ENCODE measurements at places on chromosomes 12 and 14.

DNA sequence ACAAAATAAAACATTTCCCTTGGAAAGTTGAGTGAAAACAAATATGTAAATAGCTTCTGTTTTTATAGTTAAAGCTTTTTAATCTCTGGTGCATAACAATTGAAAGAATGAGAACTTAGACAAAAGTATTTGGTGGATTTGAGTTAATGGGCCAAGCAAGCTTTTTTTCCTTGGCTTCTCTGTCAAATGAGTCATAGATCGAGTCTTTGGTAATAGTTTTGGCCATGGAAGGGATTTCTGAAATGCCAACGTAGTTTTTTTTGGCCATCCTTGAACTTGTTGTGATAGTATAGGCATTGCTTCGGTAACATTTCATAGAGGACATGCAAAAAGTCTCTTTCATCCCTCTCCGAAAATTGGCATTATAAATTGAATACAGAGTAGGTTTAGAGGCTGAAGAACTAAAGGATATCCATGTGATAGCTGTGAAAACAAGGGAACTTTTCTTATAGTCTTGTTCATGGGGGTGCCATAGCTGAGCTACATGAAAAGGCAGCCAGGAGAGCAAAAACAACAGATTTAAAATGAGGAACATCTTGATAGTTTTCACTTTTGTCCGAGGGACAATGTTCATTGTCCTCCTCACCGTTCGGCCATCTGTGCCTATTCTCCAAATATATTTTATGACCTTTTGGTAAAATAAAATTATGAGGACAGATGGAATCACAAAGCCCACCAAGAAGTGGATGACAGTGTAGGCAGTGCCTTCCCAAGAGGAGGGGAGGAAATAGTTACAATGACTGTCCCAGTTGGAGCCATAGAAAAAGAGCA lies 34.7 kb downstream of the GPR19 start:
- DNase-seq: no peak

- DNase-seq: no peak
Observed at GRCh38 chr14:66920196-66920595, 269.0 kb upstream of the GARIN2 start.

DNA sequence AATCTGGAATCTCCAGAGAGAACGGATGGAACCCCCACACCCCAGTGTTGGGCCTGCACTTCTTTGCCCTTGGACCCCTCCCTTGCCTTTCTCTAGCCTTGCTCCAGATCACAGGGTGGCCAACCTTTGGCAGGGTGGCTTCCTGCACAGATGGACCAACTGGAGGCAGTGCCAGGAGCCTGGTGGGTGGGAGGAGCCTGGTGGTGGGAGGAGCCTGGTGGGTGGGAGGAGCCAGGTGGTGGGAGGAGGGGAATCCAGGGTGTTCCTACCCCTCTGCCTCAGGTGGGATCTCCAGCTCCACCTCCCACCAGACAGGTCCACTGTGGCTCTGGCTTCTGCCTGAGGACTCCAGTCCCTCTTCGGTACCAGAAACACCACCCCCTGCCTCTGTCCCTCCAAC lies 15.0 kb upstream of the ORAI1 start:
- DNase-seq: peak; percentile 32

DNA sequence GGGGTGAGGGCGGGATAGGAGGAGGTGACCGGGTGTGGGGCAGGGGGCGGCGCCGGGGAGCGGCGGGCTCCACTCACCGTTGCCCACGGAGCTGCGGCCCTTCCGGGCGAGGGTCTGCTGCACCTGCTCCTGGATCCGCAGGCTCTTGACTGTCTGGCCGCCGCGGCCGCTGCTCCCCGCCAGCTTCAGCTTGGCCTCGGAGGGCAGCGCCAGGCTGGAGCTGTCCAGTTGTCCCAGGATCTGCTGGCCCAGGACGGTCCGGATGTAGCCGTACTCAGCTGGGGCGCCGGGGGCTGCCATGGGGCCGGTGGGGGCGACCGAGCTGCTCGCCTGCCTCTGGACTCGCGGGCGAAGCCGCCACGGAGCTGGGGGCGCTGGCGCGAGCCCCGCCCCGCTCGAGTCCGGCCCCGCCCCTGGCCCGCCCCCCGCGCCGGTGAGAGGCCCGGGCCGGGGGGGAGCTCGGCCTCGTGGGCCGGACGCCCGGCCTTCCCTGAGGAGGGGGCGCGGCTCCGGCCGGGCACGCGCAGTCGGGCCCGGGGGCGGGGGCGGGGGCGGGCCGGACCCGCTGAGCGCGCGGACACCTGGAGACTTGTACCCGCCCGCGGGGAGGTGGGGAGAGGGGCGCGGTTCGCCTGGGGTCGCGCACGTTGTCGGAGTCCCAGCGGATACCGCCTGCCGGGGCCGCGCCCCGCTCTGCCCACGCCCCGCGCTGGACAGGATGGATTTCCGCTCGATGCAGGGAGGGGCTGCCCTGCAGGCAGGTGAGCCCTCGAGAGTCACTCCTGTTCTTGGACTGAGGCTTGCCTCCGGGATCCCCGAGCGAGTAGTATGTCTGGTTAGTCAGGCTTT lies at the start of gene PKP2:
Gene PKP2 (minus strand): TSS at position 346 of the 849 bp plus-strand sequence. CDS start 46 bp downstream, at position 300.
- peak; percentile 20 for DNase-seq

- no peak for DNase-seq
Observed at GRCh38 chr12:28108599-28108998, 81.7 kb upstream of the CCDC91 start.

DNA sequence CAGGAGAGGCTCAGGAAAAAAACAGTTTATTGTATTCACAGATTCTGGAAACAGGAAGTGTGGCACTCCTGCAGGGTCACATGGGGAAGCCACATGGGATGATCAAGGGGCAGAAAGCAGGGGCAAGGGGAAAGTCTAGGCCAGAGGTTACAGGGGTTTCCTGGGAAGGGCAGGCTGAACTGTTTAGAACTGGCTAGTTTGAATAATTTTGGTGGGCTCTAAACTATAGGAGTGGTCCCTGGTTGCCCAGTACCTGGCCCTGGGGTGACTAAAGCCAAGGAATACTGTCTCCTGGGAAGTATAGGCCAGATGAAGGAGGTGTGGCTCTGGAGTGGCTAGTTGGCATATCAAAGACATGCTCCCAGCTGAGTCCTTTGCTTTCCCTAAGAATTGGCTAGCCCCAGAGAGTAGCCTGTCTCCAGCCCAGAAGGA lies 169.2 kb downstream of the SLC41A2 start:
- DNase-seq: no peak

DNA sequence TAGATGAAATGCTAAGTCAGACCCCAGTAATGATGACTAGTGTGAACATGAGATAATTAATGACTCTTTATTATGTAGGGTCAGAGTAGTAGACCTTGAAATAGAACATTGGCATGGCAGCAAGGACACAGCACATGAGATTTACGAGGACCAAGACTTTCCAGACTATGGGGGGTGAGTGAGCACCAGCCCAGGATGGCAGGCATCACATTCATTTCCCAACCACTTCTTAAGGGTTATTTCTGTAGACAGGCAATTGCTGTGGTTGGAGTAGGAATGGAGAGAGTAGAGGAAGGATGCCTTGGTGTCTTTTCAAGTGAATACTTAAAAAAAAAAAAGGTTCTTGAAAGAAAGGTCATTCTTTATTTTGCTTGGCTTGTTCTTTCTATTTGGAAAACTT lies 189.4 kb upstream of the DYRK2 start:
- DNase-seq: no peak

GRCh38 chr14:75399843-75400775 lies 27.7 kb upstream of the JDP2 start:
- DNase-seq: no peak

DNA sequence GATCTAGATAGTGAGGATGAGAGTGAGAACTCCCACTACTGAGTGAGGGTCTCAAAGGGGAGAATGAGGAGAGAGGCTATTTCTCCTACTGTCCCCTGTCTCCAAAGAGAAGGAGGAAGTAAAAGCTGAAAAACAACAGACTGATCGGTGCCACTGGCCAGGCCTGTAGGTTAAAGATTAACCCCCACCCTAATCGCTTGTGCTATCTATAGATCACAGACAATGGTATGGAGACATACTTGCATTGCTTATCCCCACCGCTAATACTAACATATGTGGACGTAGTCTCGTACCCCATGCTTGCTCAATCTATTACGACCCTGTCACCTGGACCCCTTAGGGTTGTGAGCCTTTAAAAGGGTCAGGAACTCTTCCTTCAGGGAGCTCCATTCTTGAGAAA lies 777.9 kb upstream of the TMEM132C start:
- DNase-seq: no peak

- DNase-seq: no peak
Observed at GRCh38 chr12:81329085-81329484, 251.2 kb downstream of the ACSS3 start.

DNA sequence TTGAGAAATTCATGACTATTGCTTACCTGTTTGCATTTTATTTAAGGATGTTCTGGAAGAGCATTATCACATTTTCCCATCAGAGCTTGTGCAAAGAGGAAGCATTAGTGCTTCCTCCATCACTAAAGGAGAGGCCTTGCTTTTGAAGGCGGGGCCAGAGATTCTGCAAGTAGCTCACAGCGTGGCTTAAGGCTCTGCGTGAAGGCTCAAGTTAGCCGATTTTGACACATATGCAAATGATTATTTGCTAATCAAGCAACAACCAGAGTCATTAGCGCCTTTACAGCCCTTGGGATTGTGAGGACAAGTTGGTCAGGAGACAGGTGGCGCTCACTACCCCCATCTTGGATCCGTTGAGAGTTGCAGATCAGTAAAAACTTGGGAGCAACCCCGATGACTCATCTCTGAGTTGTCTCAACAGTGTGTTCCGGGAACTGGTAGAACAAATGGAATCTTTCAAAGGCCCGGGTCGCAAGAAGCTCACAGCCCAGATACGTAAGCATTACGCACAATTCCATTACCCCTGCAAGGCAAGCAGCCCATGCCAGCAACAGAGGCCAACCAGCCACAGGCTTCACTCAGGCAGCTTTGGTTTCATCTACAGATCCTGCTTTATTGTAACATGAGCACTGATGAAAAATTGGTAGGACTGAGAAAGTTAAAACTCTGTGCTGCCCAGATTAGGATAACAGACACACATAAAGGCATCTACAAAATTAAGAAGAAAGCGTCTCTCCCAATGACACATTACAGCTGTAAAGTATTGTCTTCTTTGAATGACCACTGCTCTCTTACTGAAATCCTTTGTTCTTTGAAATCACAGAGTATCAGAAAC lies 34.9 kb upstream of the SPTSSA start:
- DNase-seq: no peak

DNA sequence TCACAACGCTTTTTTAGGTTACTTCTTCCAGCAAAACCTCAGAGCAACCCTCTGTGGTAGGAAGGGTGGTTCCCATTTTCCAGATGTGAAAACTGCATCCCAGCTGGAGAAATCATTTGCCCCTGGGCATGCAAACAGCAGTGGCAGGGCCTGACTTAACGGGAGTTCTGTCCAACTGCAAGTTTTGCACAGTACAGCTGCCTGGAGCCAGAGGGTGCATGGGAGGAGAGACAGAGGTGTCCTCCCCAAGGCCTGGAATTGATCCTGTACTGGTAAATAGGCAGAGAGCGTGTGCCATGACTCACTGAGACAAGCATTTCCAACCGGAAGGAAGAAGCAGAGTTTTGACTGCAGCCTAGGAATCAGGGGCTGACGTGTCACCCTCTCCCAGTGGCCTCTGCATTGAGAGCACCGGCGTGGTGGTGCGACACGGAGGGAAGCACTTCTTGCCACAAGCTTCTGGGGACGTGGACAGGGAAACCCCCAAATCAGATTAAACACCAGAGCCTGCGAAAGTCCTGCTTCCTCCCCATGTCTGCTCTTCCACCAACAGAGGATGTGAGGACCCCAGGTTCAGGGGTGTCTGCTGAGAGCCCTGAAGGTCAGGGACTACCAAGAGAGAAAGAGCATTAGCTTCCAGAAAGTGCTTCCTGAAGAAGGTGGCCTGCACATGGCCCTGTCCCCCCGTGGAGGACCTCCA lies 19.0 kb upstream of the SERPINA4 start:
- DNase-seq: no peak

- no peak for DNase-seq
Observed at GRCh38 chr12:114444422-114445279, 38.7 kb upstream of the TBX5 start.

- DNase-seq: no peak
Observed at GRCh38 chr12:51055060-51055459, 6.9 kb downstream of the LETMD1 start.

GRCh38 chr12:87796961-87797516 lies 232.2 kb downstream of the C12orf50 start:
- no peak for DNase-seq

- no peak for DNase-seq
Observed at GRCh38 chr12:32027684-32028365, 68.6 kb downstream of the RESF1 start.

DNA sequence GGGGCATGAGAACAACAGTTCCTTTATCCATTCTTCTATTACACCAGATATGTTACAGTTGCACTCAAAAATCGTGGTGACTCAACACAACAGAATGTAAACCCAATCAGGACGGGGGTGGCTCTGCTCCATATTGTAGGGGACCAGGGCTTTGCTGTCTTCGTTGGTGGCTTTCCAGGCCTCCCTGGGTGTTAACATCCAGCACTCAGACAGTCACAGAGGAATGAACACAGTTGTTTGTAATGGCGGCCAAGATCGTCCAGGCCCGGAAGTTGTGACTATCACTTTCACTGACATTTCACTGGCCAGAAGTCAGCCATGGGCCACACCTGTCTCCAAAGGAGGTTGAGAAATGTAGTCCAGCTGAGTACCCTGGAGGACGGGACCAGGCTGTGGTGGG lies 204.1 kb downstream of the CACNA1C start:
- no peak for DNase-seq

- DNase-seq: no peak
Observed at GRCh38 chr14:26594148-26594547, 3.7 kb downstream of the NOVA1 start.

GRCh38 chr14:25406818-25407217 lies 356.9 kb upstream of the STXBP6 start:
- DNase-seq: no peak

- no peak for DNase-seq
Observed at GRCh38 chr12:67354966-67355365, 85.8 kb downstream of the CAND1 start.

GRCh38 chr14:104094056-104094708 lies 8.7 kb downstream of the ASPG start:
- no peak for DNase-seq

DNA sequence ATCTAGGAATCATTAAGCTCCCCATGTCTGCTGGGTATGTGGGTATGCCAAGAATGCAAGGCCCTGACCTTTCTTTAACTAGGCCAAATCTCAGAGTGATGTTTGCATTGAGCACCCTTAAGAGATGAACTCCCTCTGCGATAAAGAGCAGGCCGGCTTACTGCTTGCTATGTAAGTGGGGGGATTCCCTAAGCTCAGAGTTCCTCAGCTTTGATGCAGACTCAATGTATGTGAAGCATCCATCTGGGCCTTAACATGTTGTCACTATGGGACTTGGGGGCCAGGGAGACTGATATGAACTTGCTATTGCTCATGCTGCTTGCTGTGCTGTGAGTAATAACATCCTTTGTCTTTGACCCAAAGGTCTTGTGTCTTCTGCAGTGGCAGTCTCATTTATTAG lies 149.7 kb downstream of the C12orf75 start:
- DNase-seq: no peak

DNA sequence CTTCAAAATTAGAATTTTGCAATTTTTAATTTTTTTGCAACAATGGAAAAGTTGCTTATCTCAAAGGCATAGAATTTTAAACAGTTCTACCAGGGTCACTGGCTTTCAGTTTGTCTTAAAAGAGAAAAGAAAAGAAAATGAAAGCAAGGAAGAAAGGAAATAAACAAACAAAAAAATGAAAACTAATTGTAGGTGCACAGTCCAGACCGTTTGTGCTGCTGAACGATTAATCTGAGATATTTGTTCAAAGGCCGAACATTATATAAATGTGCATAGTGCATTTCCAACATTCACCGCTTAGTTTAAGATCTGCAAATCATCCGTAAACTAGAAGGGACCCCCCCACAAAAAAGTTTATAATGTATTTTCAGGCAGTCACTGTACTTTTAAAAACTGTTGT lies 5.5 kb upstream of the OTX2 start:
- no peak for DNase-seq

- DNase-seq: no peak
Observed at GRCh38 chr12:50160643-50161042, 6.5 kb downstream of the CERS5 start.

All from activated CD4-positive, alpha-beta memory T cell treated with anti-CD3 and anti-CD28 coated beads, Interleukin-2, amount 10 ng/mL, durations not matched to agents 7 days and 5 days (primary cell).